CD4-positive, alpha-beta T cell treated with Interleukin-15 for 4 hours (primary cell): ENCODE measurements at places on chromosomes 4 and X.

GRCh38 chr4:73068491-73069337 is 802 bp downstream of the COX18 start:
- peak; percentile 25 for DNase-seq

GRCh38 chr4:150078041-150078578 is at the start of gene DCLK2:
Gene DCLK2, plus strand, starts transcription at chr4:150078445. Its CDS starts 583 bp downstream, at chr4:150079028.
- no peak for DNase-seq

DNA sequence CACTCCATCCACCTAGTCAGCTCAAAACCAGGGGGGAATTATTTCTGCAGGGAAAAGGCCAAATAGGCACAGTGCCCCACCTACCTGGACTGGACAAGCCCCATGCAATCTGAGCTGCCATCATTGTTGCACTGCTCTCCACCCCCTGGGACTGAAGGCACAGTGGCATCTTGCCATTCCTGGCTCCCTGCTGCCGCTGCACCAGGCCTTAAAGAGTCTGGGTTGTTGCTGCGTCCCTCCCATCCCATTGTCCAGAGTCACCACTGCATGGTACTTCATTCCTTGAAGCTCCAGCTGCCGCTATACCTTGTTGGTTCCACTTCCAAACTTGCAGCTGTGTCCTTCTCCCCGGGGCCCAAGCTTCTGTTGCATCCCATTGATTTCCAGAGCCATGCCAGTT is 629.7 kb downstream of the STIM2 start:
- no peak for DNase-seq

DNA sequence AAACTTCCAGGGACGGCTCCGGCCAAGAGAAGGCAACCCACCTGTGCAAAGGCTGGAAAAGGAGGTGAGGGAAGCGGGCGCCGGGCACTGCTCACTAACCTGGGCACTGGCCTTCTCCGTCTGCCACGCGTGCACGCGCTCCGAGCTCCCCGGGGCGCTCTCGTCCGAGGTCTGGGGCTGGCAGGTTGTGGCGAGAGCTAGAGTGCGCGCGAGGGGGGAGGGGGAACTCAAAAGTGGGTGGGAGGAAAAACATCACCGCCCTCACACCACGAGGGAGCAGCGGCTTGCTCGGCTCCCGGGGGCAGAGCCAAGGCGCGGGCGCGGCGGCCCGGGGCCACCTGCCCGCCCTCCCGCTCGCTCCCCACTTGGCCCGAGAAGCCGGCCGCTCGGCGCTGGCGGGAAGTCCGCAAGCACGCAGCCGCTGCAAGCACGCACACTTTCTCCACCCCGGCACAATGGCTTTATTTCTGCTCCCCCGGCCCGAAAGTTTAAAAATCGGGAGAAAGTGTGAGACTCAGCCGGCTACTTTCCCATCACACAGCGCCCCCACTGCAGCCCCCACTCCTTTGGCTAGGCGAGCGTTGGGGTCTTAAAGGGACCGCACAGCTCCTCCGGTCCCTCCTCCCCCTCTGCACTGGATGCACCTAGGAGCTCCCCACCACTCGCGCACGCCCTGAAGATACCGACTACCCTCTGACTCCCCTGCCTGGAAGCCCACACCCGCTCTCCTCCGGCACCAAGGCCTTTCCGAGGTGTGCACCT is at the start of gene CHRDL1:
CHRDL1 (minus strand) TSS at position 173 of the 762 bp plus-strand sequence. CDS start 3,636 bp downstream, outside the sequence.
- no peak for DNase-seq

DNA sequence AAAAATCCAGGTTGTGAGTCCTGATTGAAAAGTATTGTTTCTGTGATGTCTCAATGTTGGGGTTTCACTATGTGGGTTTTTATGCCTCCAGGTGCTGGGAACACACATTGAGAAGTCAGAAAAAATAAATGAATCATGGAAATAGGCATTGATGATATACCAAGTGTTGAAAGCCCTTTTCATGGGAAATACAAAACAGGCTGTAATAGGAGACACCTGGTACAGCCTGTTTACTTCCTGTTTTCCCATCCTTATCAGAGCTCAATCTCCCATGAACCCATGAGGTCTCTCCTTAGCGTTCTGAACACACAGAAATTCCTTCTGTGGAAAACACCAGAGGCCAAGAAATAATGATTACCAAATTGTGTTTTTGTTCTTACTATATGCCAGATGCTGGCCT is 106.3 kb upstream of the BOD1L1 start:
- no peak for DNase-seq

DNA sequence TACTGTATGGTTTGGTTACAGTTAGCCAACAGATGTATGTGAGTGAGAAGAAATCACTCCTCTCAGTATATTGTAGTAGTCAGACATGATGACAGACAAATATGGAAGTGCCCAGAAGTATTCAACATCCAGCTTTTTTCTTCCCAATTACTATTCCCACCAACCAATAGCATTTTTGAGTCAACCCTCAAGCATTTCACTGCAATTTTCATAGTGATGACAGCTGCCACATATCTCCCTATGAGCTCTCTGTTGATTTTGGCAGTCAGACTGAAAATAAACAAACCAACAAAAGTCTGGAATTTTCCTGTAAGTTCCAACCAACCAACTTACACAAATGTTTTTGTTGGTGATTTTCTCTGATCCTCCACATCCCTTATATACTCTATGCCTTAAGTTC is 8.2 kb upstream of the TRAM1L1 start:
- no peak for DNase-seq

GRCh38 chr4:140931911-140932310 is 175.7 kb upstream of the TBC1D9 start:
- no peak for DNase-seq

DNA sequence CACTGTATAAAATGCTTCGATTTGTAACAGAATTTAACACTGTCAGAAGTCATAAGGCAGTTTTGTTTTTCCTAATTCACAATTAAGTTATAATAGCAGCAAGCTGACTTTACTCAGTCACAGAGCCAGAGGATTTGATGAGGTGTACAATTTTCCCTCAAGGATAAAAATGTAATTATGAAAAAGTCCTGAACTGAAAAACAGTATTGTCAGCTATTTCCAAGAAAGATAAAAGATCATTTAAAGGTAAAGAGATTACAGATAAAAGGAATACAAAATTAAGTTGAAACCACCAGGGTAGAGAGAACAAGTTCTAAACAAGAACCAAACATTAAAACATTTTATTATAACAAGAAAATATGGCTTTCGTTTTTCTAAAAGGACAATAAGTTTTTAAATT is 86.8 kb upstream of the ZFP42 start:
- no peak for DNase-seq

GRCh38 chr4:170124406-170124805 is 34.6 kb upstream of the AADAT start:
- no peak for DNase-seq

DNA sequence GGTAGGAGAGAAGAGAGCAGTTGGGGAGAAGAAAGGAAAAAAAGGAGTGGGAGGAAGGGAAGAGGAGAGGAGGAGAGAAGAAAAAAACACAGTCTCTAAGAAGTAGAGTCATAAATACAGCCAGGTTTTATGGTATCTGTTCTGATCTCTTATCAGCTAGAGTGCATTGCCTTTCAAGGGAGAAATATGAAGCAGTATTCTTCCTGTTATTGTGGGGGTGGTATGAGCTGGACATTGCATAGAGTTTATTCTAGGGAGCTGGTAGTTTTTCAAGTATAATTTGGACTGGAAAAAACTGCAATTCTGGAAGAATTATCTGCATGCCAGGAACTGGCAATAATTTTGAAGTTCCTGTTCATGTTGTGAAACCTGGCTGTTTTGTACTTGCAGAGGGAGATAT is 54.9 kb upstream of the TAB3 start:
- no peak for DNase-seq
